GM03348 (cell line): ENCODE measurements at places on chromosomes 12 and 14.

GRCh38 chr12:93766796-93767523 lies 89.8 kb downstream of the CRADD start:
- peak; percentile 65 for DNase-seq

GRCh38 chr14:30988509-30988908 lies 36.9 kb upstream of the AP4S1 start:
- DNase-seq: peak; percentile 42

DNA sequence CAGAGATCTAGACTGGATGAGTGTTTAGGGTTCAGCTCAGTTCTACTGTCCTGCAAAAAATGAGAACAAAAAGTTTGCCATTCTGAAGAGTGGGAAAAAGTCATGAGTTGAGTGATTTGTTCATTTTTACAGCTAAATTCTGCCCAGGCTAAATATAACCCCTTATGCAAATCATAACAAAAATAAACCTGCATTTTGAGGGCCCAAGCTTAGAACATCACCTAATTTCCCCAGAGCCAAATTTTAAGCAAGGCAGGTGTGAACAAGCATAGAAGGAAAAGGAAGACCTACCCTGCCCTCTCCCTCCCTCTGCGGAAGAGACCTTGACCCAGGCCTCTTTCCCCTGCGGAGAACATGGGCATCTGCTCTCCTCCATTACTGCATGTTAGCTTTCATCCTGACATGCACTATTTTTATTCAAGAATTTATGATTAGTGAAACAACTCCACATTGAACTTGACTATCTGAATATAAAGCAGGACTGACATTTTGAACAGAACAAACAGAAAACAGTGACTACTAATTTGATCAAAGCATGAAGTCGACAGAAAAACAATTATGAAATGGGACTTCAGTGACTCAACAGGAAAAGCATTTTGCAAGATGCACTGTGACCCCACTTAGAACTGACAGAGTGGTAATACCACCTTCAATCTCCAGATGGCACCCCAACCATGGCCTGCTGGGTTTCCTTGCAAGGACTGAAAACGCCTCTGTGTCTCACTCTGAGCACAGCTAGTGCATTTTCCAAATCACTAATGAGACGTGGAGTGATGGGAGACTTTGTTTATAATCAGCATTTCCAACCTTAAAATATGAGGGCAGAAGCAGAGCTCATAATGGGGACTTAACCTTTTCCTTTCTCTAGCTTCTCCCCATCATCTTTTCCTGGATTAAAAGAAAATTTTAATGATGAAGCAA lies 30.9 kb upstream of the SELPLG start:
- peak; percentile 85 for DNase-seq

GRCh38 chr12:120196363-120196762 lies 1.8 kb upstream of the GCN1 start:
- DNase-seq: no peak

DNA sequence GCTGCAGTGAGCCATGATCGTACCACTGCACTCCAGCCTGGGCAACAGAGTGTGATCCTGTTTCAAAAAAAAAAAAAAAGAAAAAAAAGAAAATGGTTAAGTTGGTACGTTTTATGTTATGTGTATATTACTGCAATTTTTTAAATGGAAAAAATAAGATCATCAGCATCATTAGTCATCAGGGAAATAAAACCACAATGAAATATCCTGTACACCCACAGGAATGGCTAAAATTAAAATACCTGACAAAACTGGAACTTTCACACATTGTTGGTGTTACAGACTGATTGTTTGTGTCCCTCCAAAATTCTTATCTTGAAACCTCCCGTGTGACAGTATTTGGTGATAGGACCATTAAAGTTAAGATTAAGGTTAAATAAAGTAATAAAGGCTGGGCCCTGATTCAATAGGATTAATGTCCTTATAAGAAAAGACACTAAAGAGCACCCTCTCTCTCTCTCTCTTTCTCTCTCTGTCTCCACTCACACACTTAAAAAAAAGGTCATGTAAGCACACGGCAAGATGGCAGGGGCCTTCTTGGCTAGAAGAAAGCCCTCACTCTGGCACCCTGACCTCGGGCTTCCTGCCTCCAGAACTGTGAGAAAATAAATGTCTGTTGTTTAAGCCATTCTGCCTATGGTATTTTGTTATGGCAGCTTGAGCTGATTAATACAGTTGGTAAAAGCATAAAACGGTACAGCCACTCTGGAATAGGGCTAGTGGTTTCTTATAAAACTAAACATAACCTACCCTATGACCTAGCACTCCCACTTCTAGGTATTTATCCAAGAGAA lies 48.3 kb upstream of the ZFP36L1 start:
- DNase-seq: peak; percentile 36

- DNase-seq: no peak
Measured at GRCh38 chr12:124930586-124930985, 16.1 kb upstream of the UBC start.

GRCh38 chr12:96054244-96054610 lies 18.8 kb upstream of the LTA4H start:
- DNase-seq: no peak

DNA sequence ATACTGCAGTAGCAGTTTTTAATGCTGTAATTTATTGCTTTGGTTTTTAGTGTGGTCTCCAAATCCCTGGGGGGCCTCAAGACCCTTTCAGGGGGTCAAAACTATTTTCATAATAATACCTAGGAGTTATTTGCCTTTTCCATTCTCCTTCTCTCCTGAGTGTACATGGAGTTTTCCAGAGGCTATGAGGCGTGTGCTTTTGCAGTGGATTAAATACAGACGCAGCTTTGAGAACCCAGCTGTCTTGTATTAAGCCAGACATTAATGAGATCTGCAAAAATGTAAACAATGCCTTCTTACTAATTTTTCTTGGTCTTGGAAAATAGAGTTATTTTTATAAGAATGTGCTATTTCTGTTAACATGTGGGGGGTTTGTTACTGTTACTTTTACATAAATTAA lies 68.6 kb downstream of the SLC25A47 start:
- DNase-seq: peak; percentile 62

GRCh38 chr14:21428930-21429329 lies 27.0 kb downstream of the CHD8 start:
- no peak for DNase-seq

GRCh38 chr12:90922145-90922627 lies 32.8 kb downstream of the CCER1 start:
- peak; percentile 33 for DNase-seq

DNA sequence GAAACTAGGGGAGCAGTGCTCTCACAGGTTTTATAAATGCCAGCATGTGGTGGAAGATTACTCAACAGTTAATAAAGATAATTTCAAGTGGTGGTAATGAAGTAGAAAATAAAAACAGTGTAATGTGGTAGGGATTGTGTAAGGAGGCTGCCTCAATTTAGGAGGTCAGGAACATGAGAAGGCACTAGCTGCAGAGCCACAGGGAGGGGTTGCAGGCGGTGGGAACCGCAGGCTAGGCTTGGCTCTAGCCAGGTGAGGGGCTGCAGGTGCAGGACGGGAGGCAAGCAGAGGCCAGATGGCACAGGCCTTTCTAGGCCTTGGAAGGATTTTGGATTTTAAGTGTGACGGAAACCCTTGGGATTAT lies 768 bp downstream of the METTL25 start:
- peak; percentile 16 for DNase-seq

DNA sequence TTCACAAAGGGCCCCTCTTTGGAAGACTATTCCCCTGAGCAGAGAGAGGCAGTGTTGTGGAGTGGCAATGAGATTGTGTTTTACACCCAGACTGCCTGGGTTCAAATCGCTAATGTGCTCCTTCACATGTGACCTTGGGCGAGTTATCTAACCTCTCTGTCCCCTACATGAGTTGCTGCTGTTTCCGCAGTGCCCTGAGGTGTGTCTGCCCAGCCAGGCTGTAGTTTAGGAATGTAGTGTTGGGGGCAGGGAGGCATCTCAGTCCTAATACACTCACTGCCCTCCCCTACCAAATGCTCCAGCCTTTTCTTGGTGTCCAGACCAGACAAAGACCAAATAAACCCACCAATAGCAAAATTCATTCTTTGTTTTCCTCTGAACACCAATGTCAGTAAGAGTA lies 78.6 kb downstream of the SLC24A4 start:
- DNase-seq: no peak
